ENCODE measurements at places on chromosomes 6 and 20. TPM values are rescaled to one million over a fixed set of nuclear protein-coding genes. Genes with fewer than 3 reads are reported as not detected.

GRCh38 chr6:95185874-95186273 is 391.5 kb upstream of the MANEA start:
- DNase-seq: no peak

DNA sequence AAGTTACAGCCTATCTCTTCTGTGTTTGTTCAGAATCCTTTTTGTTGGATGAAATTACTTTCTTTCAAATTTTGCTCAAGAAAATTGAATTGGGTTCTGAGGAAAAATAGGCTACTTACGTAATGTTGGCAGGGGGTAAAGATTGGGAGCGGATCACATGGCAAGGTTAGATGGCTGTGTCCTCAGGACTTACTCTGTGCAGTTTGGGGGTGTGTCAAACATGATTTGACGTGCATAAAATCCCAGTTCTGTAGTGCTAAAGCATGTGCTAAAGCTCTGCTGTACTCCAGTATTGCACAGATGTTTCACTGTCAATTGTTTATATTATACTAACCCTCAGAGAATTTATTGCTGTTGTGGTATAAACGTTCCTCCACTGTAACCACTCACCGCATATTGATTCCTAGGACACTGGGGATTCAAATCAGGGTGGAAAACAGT is 2.6 kb downstream of the NT5E start:
- no peak for DNase-seq

DNA sequence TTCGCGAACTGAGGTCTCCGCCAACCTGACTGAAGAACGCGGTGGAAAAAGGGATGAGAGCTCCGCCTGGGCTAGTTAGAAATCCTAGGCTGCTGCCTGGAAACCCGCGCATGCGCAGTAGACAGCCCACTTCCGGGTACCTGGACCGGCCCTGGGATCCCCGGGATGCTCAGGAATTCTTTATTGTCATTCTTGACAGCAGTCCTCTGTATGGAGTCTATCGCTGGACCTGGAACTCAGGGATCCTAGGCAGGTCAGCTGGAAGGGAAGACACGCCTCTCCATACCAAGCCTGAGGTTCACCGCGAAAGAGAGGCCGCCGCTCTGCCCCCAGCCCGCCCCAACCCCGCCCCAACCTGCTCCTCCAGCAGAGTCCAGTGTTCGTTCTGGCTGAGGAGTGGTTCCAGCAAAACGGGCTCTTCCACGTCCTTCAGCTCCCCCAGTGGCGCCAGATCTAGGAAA is 1379.2 kb upstream of the DEFB115 start:
- DNase-seq: no peak

Gene KCNK15
- 1.0 TPM for total RNA-seq

Gene SLC17A2
- total RNA-seq: not detected

- DNase-seq: no peak
These were observed 71.8 kb downstream of the SAMD3 start for GRCh38 chr6:130150906-130151305.

- DNase-seq: no peak
These were observed 108.6 kb downstream of the BTBD9 start for GRCh38 chr6:38531134-38531533.

- peak; percentile 85 for DNase-seq
These were observed 599.2 kb downstream of the COL12A1 start for GRCh38 chr6:74606582-74607071.

Gene ID4
- total RNA-seq: not detected

GRCh38 chr20:12882832-12883506 is 125.8 kb upstream of the SPTLC3 start:
- DNase-seq: peak; percentile 51

Gene ESF1
- total RNA-seq: 6.7 TPM

GRCh38 chr6:47651505-47651944 is 46.9 kb upstream of the ADGRF4 start:
- DNase-seq: peak; percentile 74

- DNase-seq: peak; percentile 84
These were observed 134.2 kb downstream of the GMDS start for GRCh38 chr6:2111162-2111677.

DNA sequence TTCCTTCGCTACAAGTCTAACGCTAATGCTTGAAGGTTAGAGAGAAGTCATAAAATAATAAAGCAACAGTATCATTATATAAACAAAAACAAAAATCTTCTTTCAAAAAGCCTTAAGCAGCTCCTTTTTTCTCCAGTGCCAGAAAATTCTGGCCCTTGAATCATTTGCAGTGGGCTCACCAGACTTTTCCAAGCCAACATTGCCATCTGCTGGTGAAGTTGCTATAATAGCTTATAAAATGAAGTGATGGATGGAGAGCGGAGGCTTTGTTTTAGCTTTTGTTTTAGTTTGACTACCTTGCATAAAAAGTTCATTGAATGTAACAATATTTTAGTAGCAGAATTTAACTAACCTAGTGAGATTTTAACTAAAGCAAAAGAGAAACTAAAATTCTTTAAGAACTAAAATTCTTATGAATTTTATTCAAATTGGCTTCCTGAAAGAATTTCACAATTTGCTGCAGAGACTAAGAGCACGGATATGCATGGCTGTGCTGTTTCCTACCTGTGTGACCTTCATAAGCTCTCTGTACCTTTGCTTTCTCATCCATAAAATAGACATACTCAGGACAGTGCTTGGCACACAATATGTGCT is 44.8 kb upstream of the SLC2A12 start:
- peak; percentile 45 for DNase-seq
